Omental fat pad (tissue), 4 donors: ENCODE measurements at places on chromosomes 5 and 9.

GRCh38 chr5:78355561-78355960, 4.9 kb upstream of the SCAMP1 start:
- DNase-seq = no peak

- no peak for DNase-seq
These were observed 8.4 kb downstream of the CARNMT1 start for GRCh38 chr9:75019654-75020053.

- no peak for DNase-seq
These were observed 213.4 kb upstream of the ELL2 start for GRCh38 chr5:96175090-96175489.

DNA sequence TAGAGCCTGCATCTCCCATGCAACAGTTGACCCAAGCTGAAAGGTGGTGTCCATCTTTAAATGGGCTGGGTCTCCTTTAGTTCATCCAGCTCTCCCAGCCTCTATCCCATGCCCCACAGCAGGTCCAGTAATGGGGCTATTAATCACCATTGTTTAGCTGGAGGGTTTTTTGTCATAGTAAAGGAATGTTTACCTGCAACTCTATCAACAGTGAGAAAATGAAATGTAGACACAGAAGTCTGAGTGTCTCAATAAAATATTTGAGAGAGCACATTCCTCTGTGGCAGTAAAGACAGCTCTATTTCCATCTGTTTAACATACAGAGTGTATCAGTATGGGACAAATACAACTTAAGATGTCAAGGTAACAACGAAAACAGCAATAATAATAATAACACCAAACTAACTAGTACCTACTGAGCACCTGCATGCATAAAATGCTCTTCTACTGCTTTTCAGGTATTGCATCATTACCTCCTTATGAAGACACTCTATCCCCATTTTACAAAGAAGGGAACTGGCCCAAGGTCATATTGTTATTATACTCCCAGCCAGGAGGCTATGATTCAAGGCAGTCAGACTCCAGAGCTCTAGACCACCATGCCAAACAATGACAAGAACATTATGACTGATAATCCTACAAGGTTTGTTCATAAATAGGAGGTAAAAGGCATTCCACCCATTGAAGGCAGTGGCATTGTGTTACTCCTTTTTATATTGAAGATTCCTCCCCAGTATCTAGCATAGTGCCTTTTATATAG, 21.0 kb upstream of the C5orf58 start:
- no peak for DNase-seq

DNA sequence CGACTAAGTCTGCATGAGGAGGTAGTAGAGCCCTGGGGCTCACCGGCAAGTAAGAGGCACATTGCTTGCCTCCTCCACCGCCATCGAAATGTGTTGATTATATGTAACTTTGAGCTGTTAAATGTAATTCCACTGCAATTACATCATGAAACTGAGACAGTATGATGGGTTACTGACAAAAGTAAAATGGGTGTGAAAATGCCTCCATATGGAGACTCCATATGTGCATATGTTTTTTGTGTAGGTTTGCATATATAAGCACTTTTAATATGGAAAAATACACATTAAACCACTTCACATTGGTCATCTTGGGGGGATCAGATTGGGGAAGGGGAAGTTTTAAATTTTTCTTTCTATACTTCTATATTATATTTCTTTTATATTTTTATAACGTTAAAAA, 29.8 kb downstream of the NFIL3 start:
- DNase-seq = no peak

- no peak for DNase-seq
These were observed 73.3 kb upstream of the PHF24 start for GRCh38 chr9:34884747-34885189.
